ENCODE measurements at places on chromosomes 13 and 19. TPM values are rescaled to one million over a fixed set of nuclear protein-coding genes. Genes with fewer than 3 reads are reported as not detected.

DNA sequence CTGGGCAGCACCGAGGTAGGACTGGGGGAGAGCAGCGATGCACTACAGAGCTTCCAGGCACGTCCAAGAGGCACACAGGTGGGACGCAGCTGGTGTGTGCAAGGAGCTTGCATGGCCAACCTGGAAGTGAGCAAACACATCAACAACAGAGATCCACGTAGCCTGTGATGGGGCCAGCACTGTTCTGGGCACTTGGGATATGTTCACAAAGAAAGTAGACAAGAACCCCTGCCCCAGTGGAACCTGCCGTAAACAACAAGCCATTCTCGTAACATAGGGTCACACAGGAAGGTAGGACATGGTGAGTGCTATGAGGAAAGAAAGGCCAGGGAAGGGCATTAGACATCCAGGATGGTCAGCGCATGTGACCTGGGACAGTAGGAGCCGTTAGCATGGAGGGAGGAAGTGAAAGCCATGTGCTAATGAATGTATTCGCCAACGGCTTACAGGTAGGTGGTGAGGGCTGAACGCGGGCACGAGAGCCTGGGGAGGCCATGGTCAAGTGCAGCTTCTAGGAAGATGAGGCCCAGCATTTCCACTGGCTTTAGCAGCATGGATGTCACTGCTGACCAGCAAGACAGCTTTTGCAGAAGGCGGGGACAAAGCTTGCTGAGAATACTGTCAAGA lies 105.5 kb downstream of the TEX26 start:
- no peak for DNase-seq
- no peaks in the 10 kb centered on the region for H3K36me3 ChIP-seq
- H3K27ac ChIP-seq: no peak overlapping the region
- no peak overlapping the region for H3K4me3 ChIP-seq
- peaks cover 22% of the 10 kb centered on the region for H3K27me3 ChIP-seq
- peaks cover 4% of the 10 kb centered on the region for H3K4me1 ChIP-seq

PTPRH gene
- total RNA-seq: 3.9 TPM

DNA sequence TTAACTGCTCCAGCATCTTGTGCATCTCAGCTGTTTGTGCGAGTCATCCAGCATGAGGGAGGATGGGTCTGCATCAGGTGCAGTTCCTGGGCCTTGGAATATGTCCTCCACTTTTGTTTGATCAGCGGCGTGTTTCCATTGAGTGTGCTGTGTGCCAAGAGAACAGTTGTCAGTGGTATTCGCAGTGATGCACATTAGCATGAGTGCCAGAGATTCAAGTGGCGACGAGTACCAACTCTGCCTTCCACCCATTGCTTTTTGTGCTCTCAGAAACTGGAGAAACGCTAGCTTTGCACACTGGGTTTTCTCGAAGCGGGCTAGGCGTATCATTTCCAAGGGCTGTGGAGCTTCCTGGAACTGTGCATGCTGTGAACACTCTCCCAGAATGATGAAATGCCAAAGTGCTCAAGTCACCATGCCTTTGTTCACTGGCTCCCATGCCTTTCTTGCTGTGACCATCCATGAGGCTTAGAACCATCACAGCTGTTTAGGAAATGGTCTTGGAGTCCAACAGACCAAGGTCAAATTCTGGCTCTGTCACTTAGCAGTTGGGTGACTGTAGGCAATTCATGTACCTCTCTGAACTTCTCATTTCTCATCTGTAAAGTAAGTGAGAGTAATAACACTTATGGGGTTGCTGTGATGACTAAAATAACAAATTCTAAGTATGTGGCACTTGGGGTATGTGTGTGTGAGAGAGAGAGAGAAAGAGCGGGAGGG lies 18.4 kb downstream of the LRCH1 start:
- no peak for DNase-seq
- peaks cover 49% of the 10 kb centered on the region for H3K4me1 ChIP-seq
- no peak overlapping the region for H3K4me3 ChIP-seq
- no peaks in the 10 kb centered on the region for H3K27me3 ChIP-seq

GRCh38 chr13:27354379-27354778 lies 70.0 kb upstream of the GTF3A start:
- H3K27me3 ChIP-seq: peaks cover 52% of the 10 kb centered on the region
- no peak for DNase-seq
- H3K36me3 ChIP-seq: no peaks in the 10 kb centered on the region
- H3K4me1 ChIP-seq: peaks cover 4% of the 10 kb centered on the region
- no peak overlapping the region for H3K4me3 ChIP-seq

LSR gene
- total RNA-seq: 78.5 TPM

- H3K4me1 ChIP-seq: peaks cover 19% of the 10 kb centered on the region
- H3K27ac ChIP-seq: no peak overlapping the region
- no peaks in the 10 kb centered on the region for H3K36me3 ChIP-seq
- H3K4me3 ChIP-seq: no peak overlapping the region
- H3K27me3 ChIP-seq: no peaks in the 10 kb centered on the region
- DNase-seq: no peak
Observed at GRCh38 chr19:48367855-48368254, 3.7 kb downstream of the SYNGR4 start.

ERVK3-1 gene
- total RNA-seq: 36.8 TPM

CCL25 gene
- 1.4 TPM for total RNA-seq

DNA sequence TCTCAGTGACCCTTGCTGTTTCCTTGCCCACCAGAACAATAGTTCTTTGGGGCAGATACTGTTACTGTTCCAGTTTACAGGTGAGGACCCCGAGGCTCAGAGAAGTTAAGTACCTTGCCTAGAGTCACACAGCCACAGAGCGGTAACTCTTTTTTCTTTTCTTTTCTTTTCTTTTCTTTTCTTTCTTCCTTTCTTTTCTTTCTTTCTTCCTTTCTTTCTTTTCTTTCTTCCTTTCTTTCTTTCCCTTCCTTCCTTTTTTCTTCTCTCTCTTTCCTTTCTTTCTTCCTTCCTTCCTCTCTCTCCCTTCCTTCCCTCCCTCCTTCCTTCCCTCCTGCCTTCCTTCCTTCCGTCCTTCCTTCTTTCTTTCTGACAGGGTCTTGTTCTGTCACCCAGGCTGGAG lies 4.9 kb upstream of the PRX start:
- H3K27me3 ChIP-seq: no peaks in the 10 kb centered on the region
- DNase-seq: no peak
- peak overlapping the region; percentile 19 for H3K27ac ChIP-seq

- no peaks in the 10 kb centered on the region for H3K27me3 ChIP-seq
- H3K27ac ChIP-seq: no peak overlapping the region
- H3K36me3 ChIP-seq: peaks cover 13% of the 10 kb centered on the region
Observed at GRCh38 chr13:50094615-50095293, 79.5 kb downstream of the KCNRG start.

GRCh38 chr13:33235564-33235963 lies 50.0 kb downstream of the STARD13 start:
- no peak for DNase-seq
- peaks cover 2% of the 10 kb centered on the region for H3K4me1 ChIP-seq
- peaks cover 25% of the 10 kb centered on the region for H3K36me3 ChIP-seq
- H3K27ac ChIP-seq: no peak overlapping the region
- no peaks in the 10 kb centered on the region for H3K27me3 ChIP-seq

GRCh38 chr13:61128850-61129645 lies 286.6 kb downstream of the PCDH20 start:
- H3K4me1 ChIP-seq: no peaks in the 10 kb centered on the region
- H3K27me3 ChIP-seq: no peaks in the 10 kb centered on the region
- H3K36me3 ChIP-seq: no peaks in the 10 kb centered on the region
- DNase-seq: no peak
- no peak overlapping the region for H3K27ac ChIP-seq
- no peak overlapping the region for H3K4me3 ChIP-seq
